ENCODE measurements at places on chromosomes 11 and 22. TPM values are rescaled to one million over a fixed set of nuclear protein-coding genes. Genes with fewer than 3 reads are reported as not detected.

FGF19 gene
- total RNA-seq, result 1.4 TPM

ZNF408 gene
- 4.1 TPM for total RNA-seq

CBLIF gene
- total RNA-seq, result not detected

TRIM29 gene
- total RNA-seq, result 39.7 TPM

APBB1 gene
- 28.9 TPM for total RNA-seq

SLC15A3 gene
- total RNA-seq, result 6.0 TPM

FOLH1 gene
- total RNA-seq, result 4.6 TPM

DNA sequence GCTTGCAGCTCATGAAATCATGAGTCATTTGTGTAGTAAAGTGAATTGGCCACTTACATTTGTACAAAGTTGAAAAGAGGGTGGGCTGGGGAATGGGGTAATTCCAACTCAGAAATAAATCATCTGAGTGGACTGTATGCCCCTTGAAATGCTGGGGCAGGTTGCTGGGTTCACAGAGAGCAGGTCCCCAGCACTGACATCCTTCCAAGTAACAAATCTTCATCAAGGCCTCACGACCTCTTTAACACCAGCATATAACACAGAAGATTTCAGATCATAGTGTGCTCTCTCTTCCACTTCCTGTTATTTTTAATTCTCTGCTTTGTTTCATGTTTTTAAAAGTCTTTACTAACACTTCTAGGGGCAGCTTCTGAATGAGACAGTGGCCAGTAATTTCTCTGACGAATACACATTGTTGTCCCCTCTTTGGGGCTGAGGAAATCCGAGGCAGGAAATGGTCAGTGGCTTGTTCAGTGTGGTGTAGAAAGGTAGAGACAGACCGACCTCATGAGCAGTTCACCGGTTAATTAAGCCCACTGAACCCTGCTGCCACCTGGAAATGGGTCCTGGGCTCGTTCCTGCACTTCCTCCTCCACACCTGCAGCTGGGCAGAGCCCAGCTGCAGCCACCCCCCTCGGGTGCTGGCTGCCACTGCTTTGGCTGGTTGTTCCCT, 127.7 kb downstream of the MAML2 start:
- no peak for DNase-seq

- DNase-seq, result no peak
These were observed 33.9 kb upstream of the MN1 start for GRCh38 chr22:27835446-27835845.

GRCh38 chr11:19777377-19778102, 64.9 kb downstream of the NAV2 start:
- peak; percentile 59 for DNase-seq

DNA sequence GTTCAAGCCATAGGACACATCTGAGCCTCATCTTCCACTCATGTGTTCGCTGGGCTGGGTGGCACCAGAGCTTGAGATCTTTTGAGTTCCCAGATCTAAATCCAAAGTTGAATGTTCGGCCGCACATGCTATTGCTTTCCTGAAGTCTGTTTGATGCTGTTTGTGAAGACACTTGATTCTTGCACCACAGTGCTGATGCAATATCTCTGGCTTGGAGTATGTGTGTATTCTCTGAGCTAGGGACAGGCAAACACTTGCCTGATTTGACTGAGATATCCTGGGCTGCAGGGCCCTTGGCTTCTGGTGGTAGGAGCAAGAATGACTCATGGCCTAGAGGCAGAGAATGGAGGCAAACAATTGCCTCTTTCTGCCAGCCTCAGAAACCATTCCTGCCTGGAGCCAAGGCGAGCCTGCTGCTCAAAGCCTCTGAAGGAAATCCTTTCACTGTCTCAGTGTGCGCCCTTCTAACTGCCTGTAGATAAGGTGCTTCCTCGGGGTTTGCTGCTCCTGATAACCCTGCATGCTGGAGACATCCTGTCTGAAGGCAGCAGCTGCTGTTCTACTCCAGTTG, 73.0 kb downstream of the CYB5R2 start:
- DNase-seq, result peak; percentile 60

DNA sequence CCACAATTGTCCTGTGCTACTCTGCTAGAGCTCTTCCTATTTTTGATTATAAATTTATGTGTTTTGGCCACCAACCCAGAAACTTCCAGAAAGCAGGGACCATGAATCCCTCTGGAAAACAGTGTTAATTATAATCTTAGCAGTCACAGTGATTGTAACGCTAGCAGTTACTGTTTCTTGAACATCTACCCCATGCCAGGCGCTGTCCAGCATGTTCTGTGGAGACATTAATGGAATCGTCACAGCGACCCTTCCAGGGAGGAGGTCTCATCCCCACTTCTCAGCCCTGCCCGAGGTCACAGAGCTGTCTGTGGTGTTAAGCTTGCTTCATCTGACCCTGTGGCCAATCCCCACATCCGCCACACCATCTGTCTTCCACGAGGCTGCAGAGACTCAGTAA, 13.9 kb upstream of the PNPLA5 start:
- DNase-seq, result no peak

DNA sequence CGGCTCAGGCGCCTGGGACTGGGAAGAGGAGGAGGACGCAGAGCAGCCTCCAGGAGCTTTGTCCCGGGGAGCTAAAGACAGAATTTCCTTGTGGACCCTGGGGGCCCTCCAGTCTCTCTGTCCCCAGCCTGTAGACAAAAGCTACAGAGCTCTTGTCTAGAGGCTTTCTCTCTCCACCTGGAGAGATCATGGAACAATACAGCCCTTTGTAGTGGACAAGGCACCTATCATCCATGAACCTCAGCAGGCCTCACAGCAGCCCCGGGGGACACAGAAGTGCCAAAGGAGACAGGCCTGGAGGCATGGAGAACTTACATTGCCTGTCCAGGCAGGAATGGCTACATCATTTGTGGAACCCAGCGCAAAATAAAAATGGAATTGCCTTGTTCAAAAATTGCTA, 55.7 kb upstream of the TTLL12 start:
- no peak for DNase-seq

GRCh38 chr11:127656116-127656836, 655.7 kb upstream of the KIRREL3 start:
- peak; percentile 23 for DNase-seq

DNA sequence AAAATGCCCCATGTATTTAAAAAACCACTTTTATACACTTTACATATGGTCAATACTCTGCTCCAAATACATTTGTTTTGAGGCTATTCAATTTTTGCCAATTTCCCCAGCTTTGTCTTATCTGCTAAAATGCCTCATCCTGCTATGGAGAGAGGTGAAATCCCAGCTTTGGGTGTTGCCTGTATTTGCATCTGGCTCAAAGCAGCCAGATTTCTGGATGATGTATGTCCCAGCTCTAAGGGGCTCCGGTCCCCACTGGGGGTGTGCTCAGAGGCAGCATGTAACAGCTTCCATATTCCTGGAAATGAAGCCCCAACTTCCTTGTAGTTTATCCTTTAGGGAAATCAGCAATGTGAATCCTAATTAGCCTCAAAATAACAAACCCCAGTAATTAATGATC, 59.5 kb downstream of the WT1 start:
- peak; percentile 69 for DNase-seq

- DNase-seq, result no peak
These were observed 621.4 kb downstream of the BRD1 start for GRCh38 chr22:49206281-49206680.

DNA sequence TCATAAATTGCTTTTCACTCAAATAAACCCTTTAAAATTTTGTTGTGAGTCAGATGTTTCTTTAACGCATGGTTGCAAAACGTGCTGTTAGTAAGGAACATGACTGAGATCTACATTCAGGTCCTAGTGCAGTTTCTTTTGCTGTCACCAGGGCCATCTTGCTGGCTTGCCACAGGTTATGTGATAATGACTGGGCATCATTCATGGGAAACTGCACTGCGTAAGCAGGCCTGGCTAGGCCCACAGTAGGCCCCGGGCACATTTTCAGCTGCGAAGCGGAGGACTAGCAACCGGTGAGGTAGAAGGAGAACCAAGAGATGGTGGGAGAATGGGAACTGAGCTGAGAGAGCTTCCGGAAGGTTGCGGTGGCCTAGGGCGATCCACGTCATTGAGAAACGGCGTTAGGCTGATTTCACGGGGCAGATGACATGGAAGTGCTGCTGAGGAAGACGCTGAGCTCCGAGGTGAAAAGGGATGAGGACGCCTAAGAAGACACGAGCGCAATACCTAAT, 3.2 kb upstream of the KLHDC7B start:
- DNase-seq, result no peak

GRCh38 chr11:13297917-13298356, 20.3 kb downstream of the BMAL1 start:
- DNase-seq, result no peak

- DNase-seq, result no peak
These were observed 27.8 kb upstream of the CDON start for GRCh38 chr11:126090452-126090851.

- DNase-seq, result no peak
These were observed 3.8 kb upstream of the OR10A5 start for GRCh38 chr11:6841694-6842093.

DNA sequence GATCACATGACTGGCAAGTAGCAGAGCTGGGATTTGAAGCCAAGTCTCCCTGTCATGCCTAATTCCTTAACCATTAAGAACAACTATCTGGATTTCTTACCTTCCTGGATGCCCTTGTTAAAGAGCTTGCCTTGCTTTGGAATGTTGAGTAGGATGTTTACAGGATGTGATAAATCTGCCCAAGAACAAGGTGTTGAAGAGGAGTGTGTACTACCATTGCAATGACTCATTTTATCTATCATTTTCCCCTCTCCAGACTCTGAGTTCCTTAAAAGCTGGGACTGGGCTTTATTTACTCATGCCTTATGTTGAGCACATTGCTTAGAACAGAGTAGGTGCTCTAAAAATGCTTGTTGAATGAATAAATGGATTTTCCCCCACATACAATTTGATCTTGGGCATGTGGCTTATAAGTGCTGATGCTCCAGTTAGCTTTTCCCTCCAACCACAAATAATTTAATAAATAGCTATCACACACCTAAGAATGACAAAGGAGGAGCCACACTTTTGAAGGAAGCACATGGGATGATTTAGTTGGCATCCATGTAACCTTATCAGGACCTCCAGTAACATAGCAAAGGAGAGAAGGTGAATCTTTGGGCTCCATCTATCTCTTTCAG, 268.6 kb upstream of the SESN3 start:
- DNase-seq, result no peak

GRCh38 chr11:104624021-104624420, 274.2 kb downstream of the CASP12 start:
- DNase-seq, result no peak

- DNase-seq, result no peak
These were observed 1.7 kb upstream of the CALCB start for GRCh38 chr11:15071556-15072255.

Data from umbilical cord (tissue), 2 donors.